ENCODE measurements at places on chromosomes 11 and 22. TPM values are rescaled to one million over a fixed set of nuclear protein-coding genes. Genes with fewer than 3 reads are reported as not detected.

DNA sequence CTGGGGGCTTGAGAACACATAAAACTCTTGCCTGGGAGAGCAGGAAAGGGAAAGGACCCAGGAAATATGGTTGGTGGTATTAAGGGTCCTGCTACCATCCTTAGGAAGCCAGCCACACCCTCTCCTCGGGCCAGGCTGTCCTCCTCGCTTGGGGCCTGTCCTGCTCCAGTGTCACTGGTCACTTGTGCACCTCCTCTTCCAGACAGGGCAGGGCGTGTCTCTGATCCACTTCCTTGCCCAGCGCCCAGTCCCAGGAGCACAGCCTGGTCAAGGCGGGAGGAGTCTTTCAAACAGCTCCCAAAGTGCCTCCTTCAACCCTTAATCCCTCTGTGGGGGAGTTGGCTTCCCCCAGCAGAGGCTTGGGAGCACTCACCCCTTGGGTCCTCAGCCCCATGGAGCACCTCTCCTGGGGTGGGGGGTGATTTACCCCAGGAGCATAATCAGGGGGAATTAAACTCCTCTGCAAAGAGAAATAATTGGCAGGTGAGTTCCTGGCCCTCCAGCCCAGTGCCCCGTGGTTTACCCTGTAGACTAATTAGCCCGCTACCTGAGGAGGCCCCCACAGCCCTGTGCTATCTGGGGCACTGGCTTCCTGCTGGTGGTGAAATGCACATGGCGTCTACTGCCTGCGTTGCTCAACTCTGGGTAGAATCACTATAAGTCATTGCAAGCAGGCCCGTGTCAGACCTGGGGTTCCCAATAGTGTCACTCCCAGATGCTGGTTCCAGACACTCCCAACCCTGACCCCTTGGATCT lies 8.0 kb downstream of the TMPRSS6 start:
- no peak for DNase-seq

- DNase-seq = no peak
Measured at GRCh38 chr22:43360576-43360975, 17.4 kb upstream of the SCUBE1 start.

DNA sequence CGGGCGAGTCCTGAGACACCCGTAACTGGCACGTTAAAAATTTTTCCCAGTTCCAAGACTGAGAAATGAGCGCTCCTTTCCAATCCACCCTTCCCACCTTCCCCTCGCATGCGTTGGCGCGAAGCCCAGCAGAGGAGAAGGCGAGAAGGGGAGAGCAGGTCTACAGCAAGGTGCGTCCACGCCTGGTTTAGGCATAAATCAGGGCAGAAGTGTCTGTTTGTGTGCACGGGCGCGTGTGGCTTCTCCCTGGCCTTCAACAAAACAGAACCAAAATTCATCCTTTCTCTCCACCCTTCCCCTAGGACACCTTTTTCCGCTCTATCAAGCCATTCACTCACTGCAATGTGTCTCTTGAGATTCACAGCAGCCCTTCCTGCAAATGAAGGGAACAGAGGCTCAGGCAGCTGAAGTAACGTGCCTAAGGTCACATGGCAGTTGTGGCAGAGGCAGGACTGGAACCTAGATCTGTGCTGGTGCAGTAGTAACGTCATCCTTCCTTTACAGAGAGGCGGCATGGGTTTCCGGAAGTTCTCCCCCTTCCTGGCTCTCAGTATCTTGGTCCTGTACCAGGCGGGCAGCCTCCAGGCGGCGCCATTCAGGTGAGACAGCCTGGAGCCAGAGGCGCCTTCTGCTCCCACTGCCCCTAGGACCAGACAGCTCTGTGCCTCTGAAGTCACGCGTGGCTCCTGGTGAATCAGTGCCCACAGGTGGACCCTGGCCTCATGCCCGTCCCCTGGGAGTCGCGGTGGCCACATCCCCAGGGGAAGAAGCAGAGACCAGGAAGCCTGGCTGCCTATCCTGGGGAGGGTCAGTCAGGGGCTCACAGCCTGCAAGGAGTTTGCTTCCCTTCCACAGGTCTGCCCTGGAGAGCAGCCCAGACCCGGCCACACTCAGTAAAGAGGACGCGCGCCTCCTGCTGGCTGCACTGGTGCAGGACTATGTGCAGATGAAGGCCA lies 1.1 kb downstream of the CALCB start:
- peak; percentile 64 for DNase-seq

DNA sequence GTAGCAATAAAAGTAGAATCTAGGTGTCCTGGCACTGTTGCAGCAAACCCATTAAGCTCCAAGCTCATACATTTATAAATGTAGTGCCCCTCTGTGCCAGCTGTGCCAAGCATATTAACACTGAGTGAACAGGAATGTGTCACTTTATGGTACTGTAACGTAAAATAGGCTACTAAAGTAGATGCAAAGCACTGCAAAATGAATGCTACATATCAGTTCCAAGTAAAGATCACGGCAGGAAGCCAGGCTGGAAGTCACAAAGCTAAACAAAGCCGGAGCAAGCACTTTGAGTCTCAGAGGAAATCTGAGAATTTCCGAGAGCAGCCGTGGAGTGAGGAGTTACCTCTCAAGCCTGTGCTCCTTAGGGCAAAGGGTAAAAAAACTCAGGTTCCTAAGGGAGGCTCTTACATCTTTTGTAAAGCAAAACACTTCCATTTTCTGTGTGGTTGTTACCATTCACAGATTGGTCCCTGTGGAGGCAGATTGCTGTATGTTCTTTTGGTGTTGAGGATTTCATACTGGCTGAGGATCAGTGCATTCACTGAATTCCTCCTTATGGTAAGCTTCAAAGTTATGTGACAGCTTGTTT lies 85.7 kb downstream of the WNT11 start:
- DNase-seq = no peak

DNA sequence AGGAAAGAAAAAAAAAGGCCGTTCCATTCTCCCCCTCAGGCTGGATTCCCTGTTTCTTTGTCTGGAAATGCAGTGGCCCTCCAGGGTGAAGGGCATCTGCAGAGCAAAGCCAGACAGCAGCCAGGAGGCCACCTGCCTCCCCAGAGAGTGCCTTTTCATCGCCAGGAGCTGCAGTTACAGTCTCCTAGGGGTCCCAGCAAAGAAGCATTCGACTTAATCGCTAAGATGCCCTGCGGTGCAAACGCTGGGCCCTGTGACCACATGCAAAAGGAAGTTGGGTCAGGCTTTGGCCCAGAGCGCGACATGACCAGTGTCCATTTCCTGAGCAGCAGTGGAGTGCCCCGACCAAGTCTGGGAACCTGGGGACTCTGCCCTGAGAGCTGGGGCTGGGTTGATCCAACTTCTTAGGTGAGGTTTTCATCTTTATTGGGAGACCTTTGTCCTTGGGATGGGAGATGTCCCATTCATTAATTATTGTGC lies 304.6 kb downstream of the OPCML start:
- no peak for DNase-seq

GRCh38 chr22:39610766-39611165 lies 40.2 kb downstream of the CACNA1I start:
- no peak for DNase-seq

GRCh38 chr11:16412525-16413172 lies 56.3 kb upstream of the SOX6 start:
- no peak for DNase-seq

DNA sequence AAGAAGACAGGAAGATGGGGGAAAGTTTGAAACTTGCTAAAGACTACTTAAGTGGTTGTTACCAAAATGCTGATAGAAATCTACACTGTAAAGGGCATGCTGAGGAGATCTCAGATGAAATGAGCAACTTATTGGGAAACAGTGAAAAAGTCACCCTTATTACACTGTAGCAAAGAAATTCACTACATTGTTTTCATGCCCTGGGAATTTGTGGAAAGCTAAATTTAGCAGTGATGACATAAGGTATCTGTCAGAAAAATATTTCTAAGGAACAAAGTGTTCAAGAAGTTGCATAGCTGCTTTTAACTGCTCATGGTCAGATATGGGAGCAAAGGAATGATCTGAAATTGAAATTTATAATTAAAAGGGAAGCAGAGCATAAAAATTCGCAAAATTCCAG lies 702.4 kb upstream of the LRRC4C start:
- DNase-seq = no peak

- no peak for DNase-seq
Measured at GRCh38 chr11:14916403-14916802, 24.4 kb upstream of the CYP2R1 start.

DNA sequence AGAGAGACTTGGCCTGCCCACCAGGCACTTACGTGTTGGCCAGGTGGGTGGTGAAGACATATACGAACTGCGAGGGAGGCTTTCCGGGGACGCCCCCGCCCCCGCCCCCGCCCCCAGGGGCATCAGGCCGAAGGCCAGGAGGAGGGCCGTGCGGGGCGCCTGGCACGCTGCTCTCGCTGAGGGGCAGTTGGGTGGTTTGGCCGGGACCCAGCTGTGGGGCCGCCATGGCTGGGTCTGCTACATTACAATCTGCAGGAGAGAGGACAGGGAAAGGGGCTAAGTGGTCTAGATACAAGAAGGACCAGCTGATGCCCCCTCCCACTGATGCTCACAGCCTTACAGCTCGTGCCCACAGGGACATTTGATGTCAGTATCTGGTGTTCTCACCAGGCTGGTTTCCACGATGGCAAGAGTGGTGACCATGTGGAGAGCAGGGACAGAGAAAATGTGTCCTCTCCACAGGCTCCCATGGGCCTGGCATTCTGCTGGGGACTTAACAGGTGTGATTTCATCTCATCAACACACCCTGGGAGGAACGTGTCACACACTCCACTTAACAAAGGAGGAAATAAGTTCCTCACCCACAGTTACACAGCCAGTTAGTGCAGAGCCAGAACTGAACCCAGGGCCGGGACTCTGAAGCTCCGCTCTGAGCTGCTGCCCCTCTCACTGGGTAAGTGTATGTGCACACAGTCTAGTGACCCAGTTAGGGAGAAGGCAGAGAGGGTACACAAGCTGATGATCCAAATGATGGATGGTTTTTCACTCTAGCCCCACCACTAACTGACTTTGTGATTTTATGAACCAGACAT lies 19.7 kb downstream of the CXCR5 start:
- DNase-seq = no peak

DNA sequence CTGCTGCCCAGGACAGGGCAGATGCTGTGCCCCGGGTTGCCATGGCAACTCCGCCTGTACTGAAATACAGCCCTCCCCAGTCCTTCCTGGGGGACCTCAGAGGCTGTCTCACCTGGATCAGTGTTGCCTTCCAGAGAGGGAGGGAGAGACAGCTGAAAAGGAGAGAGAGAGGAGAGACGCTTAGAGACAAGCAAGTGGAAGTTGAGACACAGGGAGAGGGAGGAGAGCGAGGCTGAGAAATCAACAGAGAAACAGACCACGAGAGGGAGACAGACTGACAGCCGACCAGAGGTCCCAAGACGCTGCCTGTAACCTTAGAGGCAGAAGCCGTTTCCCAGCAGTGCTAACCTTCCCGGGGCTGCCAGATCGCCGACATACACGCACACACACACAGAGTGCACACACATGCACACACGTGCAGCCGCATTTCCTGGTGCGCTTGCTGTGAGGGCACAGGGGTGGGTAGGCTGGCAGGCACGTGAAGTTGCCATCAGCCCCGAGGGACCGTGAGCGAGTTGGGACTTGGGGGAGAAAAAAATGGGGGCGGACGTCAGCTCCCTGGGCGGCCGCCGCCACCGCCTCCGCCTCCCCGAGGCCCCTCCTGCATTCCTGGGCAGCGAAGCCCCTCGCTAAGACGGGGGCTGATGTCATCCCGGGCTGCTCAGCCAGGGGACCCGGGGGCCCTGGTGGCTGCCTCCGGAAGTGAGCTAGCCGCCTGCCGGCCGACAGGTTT lies 88.6 kb upstream of the CRYBB3 start:
- DNase-seq = peak; percentile 74

- no peak for DNase-seq
Measured at GRCh38 chr11:66851698-66852465, 5.0 kb upstream of the LRFN4 start.

Gene CCDC188
- polyA plus RNA-seq = 0.93 TPM

Gene MPEG1
- 9.3 TPM for polyA plus RNA-seq

Gene SLC22A12
- 3.3 TPM for polyA plus RNA-seq

Measured in renal cortex interstitium (tissue), 15 donors.